Spinal cord (tissue), 10 donors: ENCODE measurements at places on chromosomes 4 and X.

GRCh38 chr4:4867375-4868039 is 8.0 kb downstream of the MSX1 start:
- DNase-seq, result no peak

- no peak for DNase-seq
These were observed 1768.5 kb downstream of the PCDH7 start for GRCh38 chr4:32488690-32489089.

DNA sequence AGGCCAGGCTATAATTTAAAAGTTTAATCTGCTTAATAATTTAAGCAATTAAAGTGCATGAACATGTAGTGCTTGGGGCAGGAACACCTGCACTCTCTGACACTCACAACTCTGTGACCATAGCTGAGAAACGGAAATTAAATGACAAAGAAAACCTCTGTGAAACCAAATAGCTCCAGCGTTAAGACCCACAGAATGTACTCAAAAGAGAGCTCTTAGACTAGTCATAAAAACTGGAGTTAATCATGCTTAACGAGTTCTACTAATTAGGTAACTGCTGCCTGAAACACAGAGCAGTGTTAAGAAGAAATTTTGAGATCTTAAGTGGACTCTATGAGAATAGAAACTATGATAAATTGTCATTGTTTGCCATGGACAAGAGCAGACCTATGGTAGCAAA is 174.4 kb upstream of the SPIN4 start:
- no peak for DNase-seq

DNA sequence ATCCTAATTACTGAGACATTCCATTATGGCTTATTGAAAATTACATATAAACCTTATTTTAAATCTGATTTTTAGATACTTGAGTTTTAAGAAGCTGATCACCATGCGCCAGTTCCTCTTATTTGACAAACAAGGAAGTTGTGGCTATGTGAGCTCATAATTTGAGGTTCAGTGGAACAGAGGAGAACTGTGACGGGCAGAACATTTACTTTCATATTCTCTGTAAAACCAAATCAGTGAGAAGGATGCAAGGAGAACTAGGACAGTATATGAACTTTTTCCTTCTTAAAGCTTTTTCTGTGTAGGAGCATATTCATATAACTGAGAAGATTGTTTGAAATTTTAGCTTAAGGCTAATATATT is 25.3 kb downstream of the STIM2 start:
- DNase-seq, result no peak

DNA sequence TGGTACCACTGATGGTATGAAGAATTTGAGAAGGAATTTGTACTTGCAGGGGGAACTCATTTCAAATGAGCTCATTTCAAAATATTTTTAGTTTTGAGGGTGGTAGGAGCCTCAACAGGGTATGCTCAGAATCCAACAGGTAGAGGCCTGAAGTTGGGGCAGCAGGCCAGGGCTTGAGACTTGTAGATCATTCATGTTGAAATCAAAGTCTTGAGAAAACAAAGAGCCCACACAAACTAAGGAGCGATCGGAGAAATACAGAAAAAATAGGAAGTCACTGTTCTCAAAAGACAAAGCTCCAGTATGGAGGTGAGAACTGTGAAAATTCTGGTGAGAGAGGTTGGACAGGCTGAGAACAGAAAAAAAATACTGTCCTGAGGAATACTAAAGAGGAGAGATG is 979 bp upstream of the SLC9A6 start:
- no peak for DNase-seq

GRCh38 chr4:7797330-7797729 is 142.3 kb downstream of the AFAP1 start:
- DNase-seq, result no peak

GRCh38 chr4:99863804-99864203 is 30.4 kb downstream of the LAMTOR3 start:
- no peak for DNase-seq

- DNase-seq, result no peak
These were observed 11.8 kb upstream of the CD40LG start for GRCh38 chrX:136636121-136636520.

GRCh38 chrX:48511560-48511959 is 2.8 kb downstream of the PORCN start:
- no peak for DNase-seq

GRCh38 chr4:100042711-100043110 is 92.6 kb upstream of the H2AZ1 start:
- DNase-seq, result no peak

DNA sequence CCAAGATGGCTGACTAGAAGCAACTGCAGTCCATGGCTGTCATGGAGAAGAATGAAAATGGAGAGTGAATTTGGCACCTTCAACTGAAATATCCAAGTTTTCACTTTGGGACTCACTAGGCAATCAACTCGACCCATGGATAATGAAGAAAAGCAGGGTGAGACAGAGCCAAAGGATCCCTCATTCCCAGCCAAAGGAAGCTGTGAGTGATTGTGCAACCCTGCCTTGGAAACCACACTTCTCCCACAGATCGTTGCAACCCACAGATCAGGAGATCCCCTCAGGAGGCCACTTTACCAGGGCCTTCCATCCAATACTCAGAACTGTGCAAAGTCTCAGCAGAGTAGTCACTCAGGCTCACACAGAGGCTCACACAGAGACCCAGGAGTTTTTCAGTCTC is 4.5 kb downstream of the CFAP299 start:
- DNase-seq, result no peak

GRCh38 chr4:188282471-188283232 is 143.4 kb downstream of the TRIML1 start:
- peak; percentile 74 for DNase-seq

DNA sequence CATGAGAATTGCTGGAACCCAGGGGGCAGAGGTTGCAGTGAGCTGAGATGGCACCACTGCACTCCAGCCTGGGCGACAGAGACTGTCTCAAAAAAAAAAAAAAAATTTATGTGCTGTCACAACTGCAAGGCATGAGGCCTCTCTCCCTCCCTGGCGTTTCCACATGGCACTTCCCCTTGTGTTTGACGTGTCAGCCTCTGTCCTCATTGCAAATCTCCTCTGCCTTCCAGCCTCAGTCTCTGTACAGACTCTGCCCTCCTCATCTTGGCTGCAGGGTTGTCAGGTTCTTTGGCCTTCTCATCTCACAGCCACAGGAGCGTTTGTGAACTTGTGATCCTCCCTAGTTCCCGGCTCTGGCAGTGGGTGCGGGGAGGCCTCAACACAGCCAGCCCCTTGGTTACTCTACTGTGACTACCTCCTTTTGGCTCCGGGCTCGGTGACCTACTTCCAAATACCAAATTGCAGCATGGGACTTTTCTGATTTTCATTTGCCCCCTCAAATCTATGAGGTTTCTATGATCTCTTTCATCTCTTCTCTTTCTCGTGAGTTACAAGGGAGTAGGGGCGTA is 250.0 kb downstream of the CBR4 start:
- no peak for DNase-seq

DNA sequence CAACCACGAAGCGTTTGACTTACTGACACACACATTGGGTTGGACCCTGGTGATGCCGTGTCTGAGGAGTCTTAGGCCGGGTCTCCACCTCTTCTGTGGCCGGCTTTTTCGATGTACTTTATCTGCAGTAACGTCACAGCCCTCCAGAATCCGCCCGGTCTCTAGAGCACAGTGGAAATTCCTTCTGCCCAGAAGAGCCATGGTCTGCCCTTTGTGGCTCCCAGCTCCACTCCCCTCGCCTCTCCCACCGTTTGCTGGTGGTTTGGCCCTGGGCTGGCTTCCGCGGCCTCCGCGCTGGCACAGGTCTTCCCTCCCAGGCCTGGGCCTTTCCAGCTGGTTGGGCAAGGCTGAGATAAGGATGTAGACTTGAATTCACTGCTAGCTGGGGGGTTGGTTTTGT is 4.3 kb downstream of the MAEA start:
- no peak for DNase-seq

DNA sequence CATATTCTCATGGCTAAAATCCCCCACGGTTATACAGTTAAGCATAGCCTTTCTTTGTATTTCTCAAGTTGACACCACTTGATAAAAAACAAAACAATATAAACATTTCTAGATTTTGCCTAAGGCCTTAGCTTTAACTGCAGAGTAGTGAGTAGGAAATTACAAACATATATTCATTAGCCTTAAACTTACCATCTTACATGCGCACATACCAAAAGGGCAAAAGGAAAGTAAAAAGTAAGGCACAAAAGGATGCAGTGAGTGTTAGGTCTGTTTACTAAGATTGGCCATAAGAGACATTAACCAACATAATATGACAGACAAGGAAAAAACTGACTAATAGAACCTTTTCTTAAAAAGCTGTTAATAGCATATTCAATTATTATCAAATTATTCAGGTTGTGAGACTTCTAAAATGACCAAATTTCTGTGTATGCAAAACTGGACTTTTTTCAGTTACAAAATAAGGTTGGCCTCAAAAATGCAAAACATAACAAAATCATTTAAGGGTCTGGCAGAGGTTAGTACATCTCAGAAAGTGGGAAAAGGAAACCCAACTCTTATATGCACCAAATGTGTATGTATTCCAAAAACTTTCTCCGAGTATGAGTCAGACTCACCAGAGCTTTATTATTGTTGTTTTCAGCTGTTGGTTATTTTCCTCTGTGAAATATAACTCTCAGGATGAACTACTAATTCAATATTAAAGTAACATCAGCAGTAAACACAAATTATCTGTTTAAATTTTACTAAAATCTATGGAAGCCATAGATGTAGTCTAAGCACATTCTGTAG is 39.9 kb downstream of the SEPSECS start:
- no peak for DNase-seq

GRCh38 chrX:110146521-110146920 is 143.6 kb downstream of the TMEM164 start:
- peak; percentile 33 for DNase-seq

DNA sequence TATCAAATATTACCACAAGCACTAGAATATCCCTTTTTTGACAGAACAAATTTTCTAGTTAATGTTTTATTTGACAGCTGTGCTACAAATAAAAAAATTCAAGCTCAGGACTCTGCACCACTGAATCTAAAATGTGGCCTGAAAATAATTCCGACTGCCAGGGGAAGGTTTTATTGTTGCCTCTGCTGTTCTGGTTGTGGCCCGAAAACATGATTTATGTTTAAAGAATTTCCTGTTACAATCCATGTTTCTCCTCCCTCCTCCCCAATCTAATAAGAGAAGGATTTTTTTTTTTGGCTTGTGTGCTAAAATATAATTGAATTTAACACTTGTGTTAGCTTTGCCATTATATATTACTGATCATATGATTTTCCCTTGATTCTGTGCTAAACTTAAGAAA is 227.8 kb downstream of the DCLK2 start:
- DNase-seq, result no peak

DNA sequence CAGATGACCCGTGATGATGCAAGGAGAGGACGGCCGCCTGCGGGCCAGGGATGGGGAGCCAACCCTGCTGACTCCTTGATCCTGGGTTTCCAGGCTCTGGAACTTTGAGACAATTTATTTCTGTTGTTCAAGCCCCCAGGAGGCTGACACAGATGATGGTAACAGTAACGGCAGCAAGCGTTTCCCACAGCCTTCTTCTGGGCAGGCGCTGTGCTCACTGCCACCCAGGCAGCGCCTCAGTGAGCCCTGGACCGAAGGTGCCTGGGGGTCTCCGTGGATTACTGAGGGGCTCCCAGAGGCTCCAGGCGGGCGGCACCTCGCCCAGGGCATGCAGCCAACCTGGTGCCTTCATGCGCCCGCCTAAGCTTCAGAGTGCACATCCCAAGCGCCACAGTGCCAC is 103.9 kb upstream of the AFAP1 start:
- DNase-seq, result no peak

DNA sequence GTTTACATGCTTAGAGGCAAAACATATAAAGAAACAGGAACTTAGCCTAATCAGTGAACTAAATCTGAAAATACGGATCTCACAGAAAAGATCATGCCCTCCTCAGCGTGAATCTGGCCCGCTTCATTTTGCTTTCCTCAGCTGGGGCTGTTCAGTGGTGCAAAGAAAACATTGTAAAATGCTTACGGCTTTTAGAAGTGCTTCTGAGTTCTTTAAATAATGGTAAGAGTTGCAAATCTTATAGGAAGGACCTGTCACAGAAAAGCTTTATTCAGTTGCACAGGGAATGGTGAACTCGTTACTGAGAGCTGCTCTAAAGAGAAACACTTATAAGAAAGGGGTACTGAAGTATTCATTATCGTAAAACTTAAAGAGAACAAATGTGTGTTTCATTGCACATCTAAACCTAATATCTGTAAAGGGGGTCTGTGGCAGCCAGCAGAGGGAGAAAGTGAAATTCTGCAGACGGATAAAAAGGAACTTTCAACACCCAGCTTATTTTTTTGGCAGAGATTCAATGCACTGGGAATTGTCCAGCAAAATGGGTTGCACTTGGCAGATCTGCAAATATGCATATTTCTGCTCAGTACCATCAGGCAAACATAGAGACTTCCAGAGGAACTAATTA is 139.2 kb upstream of the ANK2 start:
- DNase-seq, result peak; percentile 96

GRCh38 chrX:15204130-15204751 is 65.6 kb downstream of the ASB9 start:
- no peak for DNase-seq

GRCh38 chrX:150651906-150652305 is 41.3 kb upstream of the MTMR1 start:
- no peak for DNase-seq

- DNase-seq, result no peak
These were observed 53.5 kb downstream of the SMAD1 start for GRCh38 chr4:145535202-145535601.

- DNase-seq, result peak; percentile 72
These were observed 183.8 kb upstream of the NUDT10 start for GRCh38 chrX:51148848-51149247.

- DNase-seq, result peak; percentile 83
These were observed 44.9 kb downstream of the ZBTB49 start for GRCh38 chr4:4334798-4335520.

DNA sequence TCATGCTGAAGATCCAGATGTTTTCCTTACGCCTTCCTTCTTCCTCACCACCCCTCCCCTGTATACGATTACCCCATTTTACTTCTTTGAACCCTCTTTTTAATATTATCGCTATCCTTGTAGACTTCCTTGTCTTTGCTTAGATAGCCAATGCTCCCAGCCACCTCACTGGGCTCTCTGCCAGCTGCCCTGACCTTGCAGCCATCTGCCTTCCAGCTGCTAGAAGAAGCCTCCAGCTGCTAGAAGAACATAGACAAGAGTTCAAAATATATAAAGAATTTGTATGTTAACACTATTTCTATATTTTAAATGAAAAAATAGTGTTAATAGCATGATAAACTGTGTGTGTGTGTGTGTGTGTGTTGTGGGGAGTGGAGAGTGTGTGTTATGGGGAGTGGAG is 374.7 kb downstream of the ANKRD50 start:
- DNase-seq, result no peak

- DNase-seq, result no peak
These were observed 8.5 kb downstream of the FAAH2 start for GRCh38 chrX:57294961-57295360.
